ENCODE measurements at places on chromosomes 2 and 18. TPM values are rescaled to one million over a fixed set of nuclear protein-coding genes. Genes with fewer than 3 reads are reported as not detected.

Gene ZNF516
- total RNA-seq: 22.1 TPM

Gene STARD7
- total RNA-seq: 116 TPM

Gene SPHKAP
- total RNA-seq: 0.13 TPM

Gene BOK
- total RNA-seq: 13.4 TPM

Gene LOXL3
- 110 TPM for total RNA-seq

Gene EMX1
- not detected for total RNA-seq

Gene B4GALT6
- 3.1 TPM for total RNA-seq

Gene ASB18
- not detected for total RNA-seq

Gene HTRA2
- 38.6 TPM for total RNA-seq

Gene SULT1C2
- total RNA-seq: 0.23 TPM

Gene CRYBA2
- not detected for total RNA-seq

Gene IL37
- not detected for total RNA-seq

Gene APOB
- total RNA-seq: not detected

Gene MGAT5
- 113 TPM for total RNA-seq

Gene TEX261
- 49.8 TPM for total RNA-seq

Gene GPR17
- total RNA-seq: not detected

Gene HOXD4
- 4.6 TPM for total RNA-seq

Gene LHCGR
- not detected for total RNA-seq

Gene TMEM131
- 38.2 TPM for total RNA-seq
